ENCODE measurements at places on chromosomes 2 and 18.

DNA sequence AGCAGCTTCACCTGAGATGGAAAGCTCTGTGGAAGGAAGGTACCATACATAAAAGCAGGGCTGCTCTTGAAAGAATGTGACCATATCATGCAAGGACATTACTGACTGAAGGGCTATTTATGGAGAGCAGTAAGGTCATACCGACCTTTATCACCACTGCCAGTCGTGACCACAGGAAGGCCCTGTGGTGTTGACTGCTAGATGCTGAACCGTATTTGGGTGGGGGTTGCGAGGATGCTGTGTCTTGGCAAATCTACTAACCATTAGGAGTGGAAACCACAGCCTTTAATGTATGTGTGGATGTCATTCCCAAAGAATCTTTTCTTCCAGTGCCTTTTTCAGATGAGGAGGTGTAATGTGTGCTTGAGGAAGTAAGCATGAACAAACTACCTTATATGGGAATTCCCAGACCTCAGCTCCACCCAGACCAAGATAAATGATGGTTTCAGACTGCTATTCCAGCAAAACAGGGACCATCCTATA lies 60.8 kb downstream of the LIMS1 start:
- DNase-seq: no peak

GRCh38 chr18:68394705-68395104 lies 320.2 kb downstream of the TMX3 start:
- no peak for DNase-seq

DNA sequence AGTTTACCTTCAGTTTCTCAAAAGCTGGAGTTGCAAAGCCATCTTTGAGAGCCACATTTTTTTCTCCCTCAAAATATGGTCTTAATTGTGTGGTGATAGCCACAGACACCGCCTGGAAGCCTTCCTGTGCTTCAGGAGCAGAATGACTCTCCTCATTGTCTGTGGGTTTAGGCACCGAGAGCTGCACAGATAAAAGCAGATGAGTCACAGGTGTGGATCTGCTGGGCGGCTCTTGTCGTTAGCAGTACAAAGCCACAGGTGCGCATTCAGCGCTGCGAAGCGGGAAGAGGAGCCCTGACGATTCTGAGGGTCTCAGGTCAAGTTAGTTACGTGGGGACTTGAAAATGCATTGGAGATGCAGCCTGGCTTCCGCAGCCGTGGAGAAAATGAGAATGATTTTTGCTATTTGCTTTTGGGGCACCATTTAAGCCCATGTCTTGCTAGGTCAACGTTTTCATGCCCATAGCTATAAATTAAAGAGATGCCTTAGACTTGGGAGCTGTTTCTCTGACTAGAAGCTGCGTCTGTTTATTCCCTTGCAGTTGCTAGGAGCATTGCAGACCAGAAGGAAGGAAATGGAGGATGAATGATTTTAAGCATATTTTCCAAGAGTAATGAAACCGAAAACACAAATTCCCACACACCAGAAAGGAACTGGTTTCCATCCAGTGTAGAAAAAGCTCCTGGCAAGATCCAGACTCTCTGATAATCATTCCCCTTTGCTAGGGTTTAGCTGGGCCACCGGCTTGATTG lies 51.5 kb downstream of the KLHL29 start:
- no peak for DNase-seq

DNA sequence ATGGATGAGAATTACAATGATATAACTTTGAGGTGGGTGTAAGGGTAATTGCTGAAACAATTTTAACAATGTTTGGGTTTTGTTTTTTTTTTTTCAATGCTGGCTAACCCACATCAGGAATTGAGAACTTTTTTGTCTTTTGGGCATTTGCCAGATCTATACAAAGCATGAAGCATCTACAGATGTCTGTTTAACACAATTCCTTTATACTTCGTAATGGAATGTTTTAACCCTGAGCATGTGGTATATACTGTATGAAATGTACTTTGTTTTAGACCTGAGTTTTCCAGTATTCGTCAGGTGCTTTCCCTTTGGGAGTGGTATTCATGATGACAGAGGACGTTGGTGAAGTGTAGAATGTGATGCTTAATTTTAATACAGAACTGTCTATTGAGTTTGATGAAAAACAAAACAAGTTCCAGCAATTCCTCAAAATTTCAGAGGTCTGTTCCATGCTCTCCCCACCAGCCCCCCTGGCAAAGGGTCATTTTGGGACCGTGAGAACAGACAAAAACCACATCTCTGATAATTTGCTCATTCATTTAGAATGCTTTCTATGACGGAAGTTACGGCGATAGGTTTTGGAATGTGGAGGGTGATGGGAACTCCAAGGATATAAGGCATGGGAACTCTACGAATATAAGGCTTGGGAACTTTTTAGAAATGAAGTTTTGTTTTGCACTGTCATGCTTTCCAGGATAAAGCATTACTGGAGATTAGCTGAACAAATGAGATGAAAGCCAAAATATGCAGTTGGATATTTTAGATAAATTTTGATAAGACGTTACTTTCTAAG lies 14.1 kb downstream of the LIMS1 start:
- no peak for DNase-seq
